ENCODE measurements at places on chromosomes 1 and 21.

DNA sequence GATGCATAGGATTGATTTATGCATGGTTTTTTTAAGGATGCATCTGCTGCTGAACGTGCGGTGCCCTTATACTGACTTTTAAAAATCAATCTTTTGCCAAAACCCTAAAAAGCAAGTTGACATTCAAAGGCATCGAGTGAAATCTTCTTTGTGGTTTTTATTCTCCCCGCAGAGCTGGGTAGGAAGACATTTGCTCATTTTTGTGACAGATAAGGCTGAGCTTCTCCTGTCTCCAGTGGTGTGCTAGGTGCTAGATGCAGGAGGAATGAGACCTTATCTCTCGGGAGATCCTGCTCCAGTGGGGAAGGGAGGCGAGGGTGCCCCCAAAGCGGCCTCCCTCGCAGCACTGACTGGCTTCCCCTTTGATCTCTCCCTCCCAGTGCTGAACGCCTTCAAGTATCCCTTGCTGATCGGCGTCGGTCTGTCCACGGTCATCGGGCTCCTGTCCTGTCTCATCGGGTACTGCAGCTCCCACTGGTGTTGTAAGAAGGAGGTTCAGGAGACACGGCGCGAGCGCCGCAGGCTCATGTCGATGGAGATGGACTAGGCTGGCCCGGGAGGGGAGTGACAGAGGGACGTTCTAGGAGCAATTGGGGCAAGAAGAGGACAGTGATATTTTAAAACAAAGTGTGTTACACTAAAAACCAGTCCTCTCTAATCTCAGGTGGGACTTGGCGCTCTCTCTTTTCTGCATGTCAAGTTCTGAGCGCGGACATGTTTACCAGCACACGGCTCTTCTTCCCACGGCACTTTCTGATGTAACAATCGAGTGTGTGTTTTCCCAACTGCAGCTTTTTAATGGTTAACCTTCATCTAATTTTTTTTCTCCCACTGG lies 14.9 kb upstream of the CD101 start:
- DNase-seq: peak; percentile 59

- no peak for DNase-seq
Measured at GRCh38 chr1:222547944-222548671, at the start of gene HHIPL2. Gene HHIPL2 (minus strand): TSS chr1:222548104. CDS start chr1:222548044, 60 bp downstream.

- peak; percentile 8 for DNase-seq
Measured at GRCh38 chr1:224106568-224107281, 7.2 kb upstream of the FBXO28 start.

DNA sequence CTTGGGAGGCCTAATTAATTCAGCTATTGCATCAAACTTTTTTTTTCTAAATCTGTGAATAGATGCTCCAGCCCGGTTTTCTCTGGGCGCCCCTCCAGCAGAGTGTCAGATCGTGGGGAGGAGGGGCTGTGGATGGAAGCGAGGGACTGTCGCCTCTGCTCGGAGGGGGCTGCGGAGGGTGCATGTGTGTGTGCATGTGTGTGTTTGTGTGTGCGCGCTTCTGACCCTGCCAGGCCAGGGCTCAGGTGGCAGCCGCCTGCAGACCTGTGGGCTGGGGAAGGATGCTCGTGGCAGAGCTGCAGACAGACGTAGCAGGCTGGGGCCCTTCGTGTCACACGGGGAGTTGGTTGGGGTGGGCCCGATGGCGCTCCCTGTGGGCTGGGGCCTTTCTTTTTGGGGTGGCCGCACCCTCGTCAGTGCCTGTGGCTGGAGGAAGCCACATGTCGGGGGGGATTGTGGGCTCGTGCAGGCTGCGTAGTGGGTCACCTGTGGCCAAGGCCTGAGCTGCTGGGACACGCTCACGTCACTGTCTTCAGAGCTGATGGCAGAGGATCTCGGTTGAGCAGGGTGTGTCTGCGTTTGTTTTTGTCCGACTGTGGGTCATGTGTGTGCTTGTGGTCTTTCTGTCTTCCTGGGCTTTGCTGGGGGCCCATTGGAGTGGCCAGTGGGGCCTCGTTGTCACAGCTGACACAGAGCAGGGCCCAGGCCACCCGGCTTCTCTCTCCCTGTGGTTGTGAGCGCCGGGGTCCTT lies 2.8 kb downstream of the SKI start:
- peak; percentile 65 for DNase-seq

GRCh38 chr1:241837901-241838300 lies 10.1 kb upstream of the EXO1 start:
- no peak for DNase-seq

GRCh38 chr1:179142889-179143299 lies 61.0 kb downstream of the TOR3A start:
- no peak for DNase-seq

DNA sequence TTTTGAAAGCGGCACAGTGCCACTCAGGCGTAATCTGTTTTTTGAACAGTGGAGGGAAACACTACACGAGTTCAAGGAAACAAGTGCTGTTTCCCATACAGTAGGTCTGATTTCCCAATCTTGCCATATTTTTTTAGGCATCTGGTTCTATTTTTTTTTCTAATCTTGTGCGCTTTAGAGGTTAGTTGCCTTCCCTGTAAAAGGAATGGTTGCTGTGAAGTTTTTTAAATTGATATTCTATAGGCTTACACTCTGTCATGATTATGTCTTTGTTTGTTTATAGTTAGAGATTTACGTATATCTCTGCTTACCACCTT lies 1.2 kb downstream of the NASP start:
- no peak for DNase-seq

- DNase-seq: no peak
Measured at GRCh38 chr1:199759268-199759730, 268.2 kb upstream of the NR5A2 start.

DNA sequence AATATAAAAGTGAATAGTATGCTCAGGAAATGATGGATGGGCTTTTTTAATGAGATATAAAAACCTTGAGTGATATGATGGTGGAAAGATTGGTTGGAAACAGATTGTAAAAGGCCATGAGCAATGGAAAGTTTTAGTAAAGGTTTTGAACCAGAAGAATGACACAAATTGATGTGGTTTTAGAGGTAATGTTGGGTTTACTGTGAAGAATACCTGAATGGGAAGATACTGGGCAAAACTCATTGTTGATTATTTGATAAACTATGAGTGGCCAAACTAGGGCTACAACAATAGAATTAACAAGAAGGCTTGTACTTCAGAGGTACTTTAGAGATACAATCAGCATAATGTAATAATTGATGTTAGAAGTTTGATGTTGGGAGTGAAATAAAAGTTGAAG lies 108.5 kb downstream of the PTGS2 start:
- DNase-seq: no peak

DNA sequence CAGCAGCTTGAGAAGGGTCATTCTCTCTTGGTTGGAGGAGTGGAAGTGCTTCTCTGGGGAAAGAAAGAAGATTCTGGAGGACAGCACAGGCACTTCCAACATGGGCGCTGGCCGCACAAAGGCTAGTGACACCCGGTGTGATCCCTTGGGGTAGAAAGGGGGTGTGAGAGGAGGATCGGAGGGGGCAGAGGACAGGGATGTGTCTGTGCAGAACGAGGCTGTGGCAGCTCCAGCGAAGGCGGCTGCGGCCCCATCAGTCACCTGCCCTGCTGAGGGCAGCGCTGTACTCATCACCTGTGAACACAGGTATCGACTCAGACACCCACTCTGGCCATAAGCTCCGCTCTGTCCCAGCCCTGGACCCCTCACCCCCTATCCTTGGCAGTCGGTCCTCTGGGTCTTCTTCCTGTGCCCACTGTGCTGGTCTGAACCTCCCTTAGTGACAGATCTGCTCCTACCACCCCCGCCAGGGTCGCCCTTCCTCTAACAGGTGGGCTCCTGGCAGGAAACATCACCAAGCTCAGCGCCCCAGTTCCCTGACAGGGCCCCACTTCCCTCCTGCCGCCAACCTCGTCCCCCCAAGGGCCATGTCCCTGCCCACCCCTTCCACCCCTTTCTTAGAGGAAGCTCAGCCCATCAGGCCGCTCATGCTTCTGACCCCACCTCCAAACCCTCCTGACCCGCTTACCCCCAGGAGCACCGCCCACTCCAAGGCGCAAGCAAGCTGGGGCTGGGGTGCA lies 20.1 kb downstream of the TP73 start:
- DNase-seq: no peak

GRCh38 chr1:201874672-201875071 lies 14.0 kb upstream of the SHISA4 start:
- DNase-seq: no peak

- no peak for DNase-seq
Measured at GRCh38 chr1:207060596-207060995, 7.5 kb downstream of the PFKFB2 start.

- DNase-seq: peak; percentile 23
Measured at GRCh38 chr1:154155251-154155650, 378 bp upstream of the NUP210L start.

GRCh38 chr1:174954073-174954460 lies 45.7 kb upstream of the CACYBP start:
- DNase-seq: no peak

DNA sequence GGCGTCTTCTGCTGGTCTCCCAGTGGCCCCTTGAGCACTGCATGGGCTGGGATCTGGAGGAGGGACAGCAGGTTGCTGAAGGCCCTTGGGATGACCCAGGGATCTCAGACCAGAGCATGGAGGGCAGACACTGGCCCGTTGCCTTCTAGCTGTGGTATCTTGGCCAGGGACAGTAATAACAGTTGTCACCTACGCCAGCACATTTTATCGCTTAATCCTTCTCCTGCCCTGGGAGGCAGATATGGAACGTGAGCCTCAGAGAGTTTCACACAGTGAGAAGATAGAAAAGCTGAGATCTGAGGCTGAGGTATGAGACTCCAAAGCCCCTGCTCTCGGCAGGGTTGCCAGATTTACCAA lies 40.1 kb upstream of the RD3 start:
- DNase-seq: no peak

- peak; percentile 26 for DNase-seq
Measured at GRCh38 chr1:86380257-86380861, 15.8 kb downstream of the ODF2L start.

- no peak for DNase-seq
Measured at GRCh38 chr1:107405236-107405635, 264.4 kb downstream of the NTNG1 start.

GRCh38 chr1:205298191-205298994 lies 23.2 kb downstream of the NUAK2 start:
- DNase-seq: no peak

DNA sequence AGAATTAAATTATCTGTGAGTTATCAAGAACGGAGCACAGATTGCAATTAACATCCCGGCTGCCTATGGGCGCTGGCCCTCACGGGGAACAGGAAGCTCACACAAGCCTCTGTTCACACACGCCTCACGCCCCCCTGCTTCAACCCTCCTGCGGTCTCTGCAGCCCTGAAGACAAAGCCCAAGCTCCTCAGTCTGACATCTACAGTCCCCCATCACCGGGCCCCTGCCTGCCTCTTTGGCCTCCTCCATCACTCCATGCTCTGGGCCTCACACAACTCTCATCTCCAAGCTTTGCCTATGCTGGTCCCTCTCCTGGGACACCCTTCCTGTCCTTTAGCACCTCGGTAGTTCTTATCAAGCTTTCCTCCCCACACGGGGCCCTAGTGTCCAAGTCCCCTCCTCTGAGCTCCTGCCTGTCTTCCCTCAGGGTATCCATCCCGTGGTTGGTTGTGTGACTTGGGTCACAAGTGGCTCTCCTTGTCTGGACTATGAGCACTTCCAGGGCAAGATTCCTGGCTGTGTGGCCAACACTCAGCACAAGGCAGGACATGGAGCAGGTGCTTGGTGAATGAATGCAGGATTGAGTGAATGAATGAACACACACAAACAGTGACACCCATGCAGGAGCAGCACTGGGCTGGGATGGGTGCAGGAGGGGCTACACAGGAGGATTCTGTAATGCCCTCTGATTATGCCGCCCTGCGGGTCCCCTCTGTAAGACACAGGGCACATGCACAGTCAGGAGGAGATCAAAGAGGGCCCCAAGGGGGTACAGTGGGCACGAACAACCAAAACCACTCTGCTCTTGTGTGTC lies 116.1 kb downstream of the DMRTB1 start:
- no peak for DNase-seq

Data from CD4-positive, alpha-beta T cell treated with Interleukin-17A for 4 hours (primary cell).